A549 treated with DMSO at 1 μM for 4 hours (cell line): ENCODE measurements at places on chromosomes 4 and X. TPM values are rescaled to one million over a fixed set of nuclear protein-coding genes. Genes with fewer than 3 reads are reported as not detected.

The PDLIM3 gene
- total RNA-seq, result 0.10 to 0.32 TPM (median 0.26 TPM) in 5 replicates

The RRH gene
- total RNA-seq, result 0.06 to 0.15 TPM (median 0.11 TPM) in 3 of 5 replicates, not detected in the others

The MAP3K15 gene
- 1.5 to 2.4 TPM (median 2.0 TPM) in 5 replicates for total RNA-seq

The MAGEB10 gene
- not detected in 5 replicates for total RNA-seq

The HSFX3 gene
- total RNA-seq, result not detected in 5 replicates

The CORIN gene
- total RNA-seq, result not detected in 5 replicates

The AGTR2 gene
- not detected in 5 replicates for total RNA-seq

The STOX2 gene
- total RNA-seq, result 3.1 to 4.1 TPM (median 3.7 TPM) in 5 replicates

The MAGEA12 gene
- total RNA-seq, result 0.15 to 0.24 TPM (median 0.17 TPM) in 5 replicates

The LEF1 gene
- total RNA-seq, result not detected in 5 replicates

The ZNF185 gene
- 6.3 to 8.1 TPM (median 7.4 TPM) in 5 replicates for total RNA-seq

The GABRG1 gene
- not detected in 5 replicates for total RNA-seq

The HSFX2 gene
- total RNA-seq, result 0.13 TPM in 1 of 5 replicates, not detected in the others

The CITED1 gene
- 0.83 to 1.7 TPM (median 1.3 TPM) in 5 replicates for total RNA-seq

The FHDC1 gene
- 0.38 to 0.62 TPM (median 0.42 TPM) in 5 replicates for total RNA-seq

The SPIN4 gene
- total RNA-seq, result 4.1 to 8.3 TPM (median 6.3 TPM) in 5 replicates

The ART3 gene
- total RNA-seq, result not detected in 5 replicates

The SLC9B1 gene
- 0.09 to 0.28 TPM (median 0.11 TPM) in 3 of 5 replicates, not detected in the others for total RNA-seq

The BEX1 gene
- not detected in 5 replicates for total RNA-seq

The IL9R gene
- total RNA-seq, result 0.09 to 0.19 TPM (median 0.10 TPM) in 5 replicates

The ADH7 gene
- not detected in 5 replicates for total RNA-seq

The PCSK1N gene
- total RNA-seq, result 12.5 to 45.5 TPM (median 39.5 TPM) in 5 replicates

The ELF4 gene
- 32.9 to 38.8 TPM (median 35.4 TPM) in 5 replicates for total RNA-seq

The ADH1B gene
- not detected in 5 replicates for total RNA-seq

The FREM3 gene
- total RNA-seq, result not detected in 5 replicates

The RAB41 gene
- not detected in 5 replicates for total RNA-seq
